ENCODE measurements at places on chromosomes 12 and 14.

GRCh38 chr12:26112703-26113147 lies 12.1 kb downstream of the BHLHE41 start:
- DNase-seq = no peak

- no peak for DNase-seq
Measured at GRCh38 chr14:90387206-90387760, 9.5 kb upstream of the CALM1 start.

DNA sequence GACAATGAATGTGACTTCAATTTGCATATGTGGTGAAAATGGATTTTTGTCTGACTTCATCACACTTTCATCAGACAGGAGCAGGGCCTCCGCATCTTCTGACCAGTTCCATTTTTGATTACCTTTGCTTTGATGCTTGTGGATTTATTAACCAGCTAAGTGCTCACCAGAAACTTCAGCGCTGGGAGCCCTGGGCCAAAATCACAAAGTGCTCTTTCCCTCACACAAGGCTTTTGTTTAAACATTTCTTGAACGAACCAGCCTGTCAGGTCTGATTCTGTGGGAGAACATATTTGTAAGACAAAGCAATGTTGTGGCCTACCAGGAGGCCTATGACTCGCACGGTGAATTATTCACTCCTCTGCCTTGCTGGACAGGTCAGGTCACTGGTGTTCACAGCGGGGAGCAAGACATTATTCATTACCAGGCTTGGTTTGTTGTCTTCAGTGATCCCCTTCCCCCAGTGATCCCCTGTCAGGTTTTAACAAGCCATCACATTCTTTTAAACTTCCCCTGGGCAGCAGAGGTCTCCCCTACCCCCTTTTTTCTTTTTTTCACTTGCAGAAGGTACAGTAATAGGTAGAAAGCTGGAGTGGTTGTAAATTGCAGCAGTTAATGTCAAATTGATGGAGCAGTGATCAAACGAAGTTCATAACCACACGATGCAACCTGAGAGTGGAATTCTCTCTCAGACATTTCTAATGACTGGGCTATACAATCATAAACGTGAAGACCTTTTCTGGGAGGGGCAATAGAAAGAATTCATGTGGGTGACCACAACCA lies 167.5 kb upstream of the PRICKLE1 start:
- DNase-seq = no peak

- no peak for DNase-seq
Measured at GRCh38 chr12:109301643-109302168, 7.4 kb downstream of the FOXN4 start.

GRCh38 chr14:98867146-98867545 lies 404.9 kb downstream of the BCL11B start:
- no peak for DNase-seq

- DNase-seq = no peak
Measured at GRCh38 chr12:128353301-128353700, 86.3 kb downstream of the TMEM132C start.

GRCh38 chr12:49232940-49233841 lies 31.7 kb upstream of the TUBA1C start:
- DNase-seq = no peak

- DNase-seq = peak; percentile 35
Measured at GRCh38 chr12:48972213-48972951, 847 bp upstream of the WNT10B start.

GRCh38 chr14:75277008-75277814 lies 1.4 kb upstream of the FOS start:
- DNase-seq = peak; percentile 42

GRCh38 chr12:6376870-6377666 lies 1.7 kb upstream of the SCNN1A start:
- no peak for DNase-seq

- DNase-seq = no peak
Measured at GRCh38 chr12:130696379-130697100, 19.6 kb downstream of the RIMBP2 start.

DNA sequence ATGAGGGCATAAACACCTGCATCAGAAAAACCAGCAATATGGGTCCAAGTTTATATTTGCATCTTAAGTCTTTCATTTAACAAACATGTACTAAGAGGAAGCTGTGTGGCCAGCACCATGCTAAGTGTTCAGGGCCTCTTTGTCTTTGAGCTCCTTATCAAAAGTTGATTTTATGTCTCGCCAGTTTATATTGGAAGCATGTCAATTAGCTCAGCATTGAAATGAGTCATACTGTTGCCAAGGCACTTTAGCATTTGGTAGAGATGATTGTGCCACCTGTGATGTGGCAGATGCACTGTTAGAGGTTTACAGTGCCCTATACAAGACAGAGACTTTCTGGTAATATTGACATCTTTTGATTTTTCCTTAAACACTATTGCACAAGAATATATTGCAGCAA lies 68.5 kb downstream of the BHLHE41 start:
- DNase-seq = no peak

DNA sequence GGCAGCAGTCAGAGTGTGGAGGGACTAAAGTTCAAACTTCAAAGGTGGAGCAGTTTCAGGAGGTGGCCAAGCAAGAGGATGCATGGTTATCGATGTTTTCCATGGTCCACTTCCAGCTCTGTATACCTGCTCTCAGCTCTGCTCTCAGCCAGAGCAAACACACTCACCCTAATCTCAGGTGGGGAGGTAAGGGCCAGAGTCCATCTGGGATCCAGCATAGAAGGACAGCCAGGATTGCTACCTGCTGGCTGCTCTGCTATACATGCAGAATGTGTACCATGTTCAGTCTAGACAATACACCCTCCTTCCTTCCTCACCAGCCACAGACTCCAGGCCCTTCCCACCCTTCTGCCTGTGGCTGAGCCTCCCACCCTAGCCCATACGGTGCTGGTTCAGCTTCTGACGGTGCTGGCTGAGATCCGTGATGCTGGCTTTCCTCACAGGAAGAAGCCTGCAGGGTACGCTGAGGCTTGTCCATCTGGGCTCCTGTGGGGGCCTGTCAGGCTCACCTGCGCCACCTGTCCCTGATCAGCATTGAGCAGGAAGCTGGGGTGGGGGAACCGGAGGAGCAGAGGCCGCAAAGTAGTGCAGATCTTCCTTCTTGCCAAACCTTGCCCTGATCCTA lies 2.4 kb downstream of the CBLN3 start:
- DNase-seq = no peak

GRCh38 chr12:45168976-45169375 lies 46.9 kb upstream of the ANO6 start:
- no peak for DNase-seq

DNA sequence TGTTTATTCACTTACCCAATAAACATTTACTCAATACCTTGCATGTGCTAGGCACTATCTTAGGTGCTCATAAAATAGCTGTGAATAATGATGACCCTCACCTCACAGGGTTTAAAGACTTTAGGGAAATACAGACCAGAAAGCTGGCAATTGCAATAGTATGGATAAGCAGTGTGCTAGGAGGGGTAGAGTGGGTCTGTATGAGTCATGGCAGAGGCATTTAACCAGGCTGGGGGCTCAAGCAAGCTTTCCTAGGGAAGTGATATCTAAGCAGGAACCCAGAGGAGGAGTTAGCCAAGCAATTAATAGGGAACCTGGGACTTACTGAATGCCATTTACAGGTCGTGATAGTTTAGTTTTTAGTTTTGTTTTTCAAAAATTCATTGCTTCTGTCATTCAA lies 123.9 kb upstream of the CCDC198 start:
- DNase-seq = no peak

DNA sequence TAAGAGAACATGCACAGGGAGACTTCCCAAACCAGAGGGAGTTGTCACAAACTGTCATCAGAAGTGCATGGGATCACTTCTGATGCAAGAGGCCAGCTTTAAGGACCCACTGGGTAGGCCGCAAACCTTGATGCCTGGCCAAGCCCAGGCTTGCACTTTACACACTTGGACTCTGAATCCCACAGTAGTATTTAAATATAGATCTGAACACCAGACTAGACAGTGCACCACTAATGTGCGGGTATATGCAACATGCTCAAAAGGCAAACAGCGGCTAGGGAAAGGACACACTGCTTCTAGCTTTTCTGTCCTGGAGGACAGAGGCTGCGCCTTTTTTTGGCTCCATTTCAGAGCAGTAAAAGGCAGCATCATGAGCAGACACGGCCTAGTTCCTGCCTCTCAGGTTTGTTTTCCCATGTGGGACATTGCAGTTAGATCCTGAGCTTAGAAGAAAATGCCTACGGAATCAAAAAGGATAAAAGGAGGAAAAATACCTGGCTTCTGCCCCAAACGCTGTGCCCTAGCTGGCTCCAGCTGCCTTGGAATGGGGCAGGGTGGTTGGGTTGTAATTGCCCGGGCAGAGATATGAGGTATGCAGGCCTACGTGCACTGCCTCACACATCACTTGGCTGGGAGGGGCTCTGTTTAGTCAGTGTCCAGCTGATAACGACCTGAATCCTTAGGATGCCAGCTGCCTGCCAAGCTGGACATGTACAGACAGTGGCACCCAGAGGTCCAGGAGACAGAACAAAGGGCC lies 84.5 kb upstream of the EGLN3 start:
- no peak for DNase-seq

DNA sequence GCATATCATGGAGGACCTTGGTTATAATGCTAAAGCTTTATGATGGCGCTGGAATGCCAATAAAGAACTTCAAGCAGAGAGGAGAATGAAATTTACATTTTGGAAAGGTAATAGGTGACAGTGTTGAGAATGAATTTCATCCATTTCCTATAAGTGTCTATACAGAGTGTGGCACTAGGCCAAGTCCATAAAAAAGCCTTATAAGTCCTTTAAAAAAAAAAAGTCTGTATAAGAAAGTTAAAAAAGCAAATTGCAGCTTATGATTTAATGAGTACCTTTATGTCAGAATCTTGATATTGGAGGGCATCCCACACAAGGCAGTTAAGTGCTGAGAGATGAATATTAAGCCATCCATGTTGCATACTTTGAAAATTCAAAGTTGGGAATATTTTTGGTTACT lies 62.4 kb downstream of the ATF7IP start:
- no peak for DNase-seq

GRCh38 chr14:27318774-27319420 lies 721.1 kb upstream of the NOVA1 start:
- no peak for DNase-seq

- DNase-seq = no peak
Measured at GRCh38 chr14:37197421-37198272, at the start of gene MIPOL1. Gene MIPOL1 (plus strand): TSS chr14:37197937. CDS start chr14:37247889, 49,952 bp downstream.

GRCh38 chr12:102726686-102727085 lies 190.4 kb downstream of the PAH start:
- no peak for DNase-seq

GRCh38 chr12:42255221-42255865 lies 17.3 kb upstream of the YAF2 start:
- DNase-seq = no peak

- no peak for DNase-seq
Measured at GRCh38 chr12:70400124-70400523, 34.0 kb downstream of the KCNMB4 start.

- no peak for DNase-seq
Measured at GRCh38 chr14:55702511-55702910, 122.5 kb downstream of the KTN1 start.

Measured in stimulated activated CD4-positive, alpha-beta T cell treated with anti-CD3 and anti-CD28 coated beads, Interleukin-4, amount 100 ng/mL, for 24 hours (primary cell).